ENCODE measurements at places on chromosomes 1 and 21.

GRCh38 chr21:42299324-42300044 is 15.7 kb downstream of the TFF3 start:
- no peak for DNase-seq

- DNase-seq, result no peak
These were observed 84.7 kb upstream of the ETS2 start for GRCh38 chr21:38721055-38721454.

- no peak for DNase-seq
These were observed 671 bp downstream of the OMA1 start for GRCh38 chr1:58545591-58546519.

- no peak for DNase-seq
These were observed 82.1 kb upstream of the COL6A1 start for GRCh38 chr21:45899317-45900033.

- no peak for DNase-seq
These were observed 15.7 kb downstream of the FOXJ3 start for GRCh38 chr1:42319128-42319851.

GRCh38 chr1:92752719-92753118 is 32.2 kb downstream of the EVI5 start:
- no peak for DNase-seq

GRCh38 chr1:226823643-226824042 is 46.8 kb upstream of the PSEN2 start:
- no peak for DNase-seq

Measured in iPS DF 6.9 (cell line).